ENCODE measurements at places on chromosomes 4 and X.

- DNase-seq: no peak
Measured at GRCh38 chrX:53704294-53704693, 17.8 kb upstream of the HUWE1 start.

GRCh38 chrX:27276751-27277150 lies 186.4 kb downstream of the PPP4R3C start:
- DNase-seq: no peak

DNA sequence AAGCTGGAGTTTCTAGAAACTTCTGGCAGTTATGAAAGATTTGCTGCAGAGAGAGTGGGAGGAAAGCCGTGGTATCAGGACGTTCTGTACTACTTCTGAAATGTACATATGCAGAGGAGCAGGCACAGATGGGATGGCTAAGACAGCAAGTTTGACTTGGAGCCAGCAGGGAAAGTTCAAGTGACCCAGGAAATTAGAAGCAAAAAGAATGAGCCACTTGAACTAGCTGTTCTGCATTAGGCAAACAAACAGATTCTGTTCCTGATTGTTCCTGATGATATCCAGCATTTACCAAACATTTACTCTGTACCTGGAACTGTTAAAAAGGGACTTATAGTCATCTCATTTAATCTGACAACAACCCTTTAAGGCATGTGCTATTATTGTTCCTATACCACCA lies 41.4 kb upstream of the CXCL13 start:
- DNase-seq: no peak

- no peak for DNase-seq
Measured at GRCh38 chrX:154043003-154043763, 23.5 kb upstream of the IRAK1 start.

DNA sequence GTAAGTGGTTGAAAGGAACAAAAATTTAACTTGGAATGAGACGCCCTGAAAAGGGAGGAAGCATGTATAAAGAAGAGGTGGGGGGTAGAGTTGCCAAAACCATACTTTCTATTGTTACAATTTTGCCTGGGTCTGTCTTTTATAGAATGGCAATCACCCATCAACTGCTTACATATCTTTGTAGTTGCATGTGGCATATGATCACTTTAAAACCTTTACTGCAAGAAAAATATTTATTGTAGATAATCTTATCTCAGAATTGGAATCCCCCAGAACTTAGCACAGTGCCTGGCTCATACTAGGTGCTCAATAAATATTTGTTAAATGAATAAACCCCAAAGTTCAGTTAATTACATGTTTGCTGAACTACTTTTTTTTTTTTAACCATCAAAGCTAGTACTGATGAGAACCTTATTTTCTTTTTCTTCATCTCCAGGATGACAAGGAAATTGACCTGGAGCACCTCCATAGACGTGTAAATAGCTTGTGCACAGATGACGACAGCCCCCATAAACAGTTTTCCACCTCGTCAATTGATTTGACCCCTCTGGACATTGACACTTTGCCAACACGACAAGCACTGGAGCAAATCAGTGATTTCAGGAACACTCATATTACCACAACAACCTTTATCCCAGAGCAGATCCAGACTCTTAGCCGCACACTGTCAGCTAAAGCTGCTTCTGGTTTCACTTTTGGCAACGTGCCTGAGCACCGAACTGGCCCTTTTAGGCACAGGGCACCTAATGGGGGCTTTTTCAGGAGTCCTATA lies 56.7 kb upstream of the ATOH1 start:
- no peak for DNase-seq

GRCh38 chrX:9770319-9770718 lies 4.7 kb upstream of the GPR143 start:
- no peak for DNase-seq

Measured in omental fat pad (tissue), 4 donors.